Stimulated activated CD4-positive, alpha-beta T cell treated with anti-CD3 and anti-CD28 coated beads, Interleukin-1b, Interleukin-23, amount 100 ng/mL, for 48 hours (primary cell): ENCODE measurements at places on chromosomes 6 and 20.

- no peak for DNase-seq
Observed at GRCh38 chr6:162736961-162737360, 9.2 kb downstream of the PACRG start.

- no peak for DNase-seq
Observed at GRCh38 chr6:89320012-89320559, 5.0 kb upstream of the GABRR2 start.

DNA sequence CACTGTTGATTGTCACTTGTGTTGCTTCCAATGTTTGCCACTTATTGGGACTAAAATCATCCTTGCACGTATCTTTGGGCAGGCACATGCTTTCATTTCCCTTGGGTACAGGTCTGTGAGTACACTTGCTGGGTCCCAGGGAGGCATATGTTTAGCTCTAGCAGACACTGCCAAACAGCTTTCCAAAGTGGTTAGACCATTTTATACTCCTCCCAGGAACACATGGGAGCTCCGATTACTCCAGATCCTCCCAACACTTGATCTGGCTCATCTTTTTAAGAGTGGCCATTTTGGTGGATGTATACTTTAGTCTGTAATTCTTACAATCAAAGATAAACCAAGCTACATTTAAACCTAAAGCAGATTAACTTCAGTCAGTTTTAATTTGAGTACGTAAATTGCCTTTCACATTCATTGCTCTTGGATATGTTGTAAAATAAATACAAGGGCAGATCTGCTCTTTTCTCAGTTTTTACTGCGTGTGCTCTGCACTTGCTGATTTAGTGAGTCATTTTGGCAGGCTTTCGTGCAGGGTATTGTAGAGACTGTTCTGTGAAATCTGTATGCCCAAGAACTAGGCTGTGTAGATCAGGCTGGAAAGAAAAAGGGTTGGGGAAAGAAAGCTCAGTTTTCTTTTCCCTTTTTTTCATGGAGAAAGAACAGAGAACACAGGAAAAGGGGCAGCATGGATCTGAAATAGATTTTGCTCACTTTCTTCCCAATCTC lies 19.5 kb downstream of the SLC22A1 start:
- no peak for DNase-seq

GRCh38 chr6:170022827-170023619 lies 267.9 kb downstream of the DLL1 start:
- DNase-seq: no peak

DNA sequence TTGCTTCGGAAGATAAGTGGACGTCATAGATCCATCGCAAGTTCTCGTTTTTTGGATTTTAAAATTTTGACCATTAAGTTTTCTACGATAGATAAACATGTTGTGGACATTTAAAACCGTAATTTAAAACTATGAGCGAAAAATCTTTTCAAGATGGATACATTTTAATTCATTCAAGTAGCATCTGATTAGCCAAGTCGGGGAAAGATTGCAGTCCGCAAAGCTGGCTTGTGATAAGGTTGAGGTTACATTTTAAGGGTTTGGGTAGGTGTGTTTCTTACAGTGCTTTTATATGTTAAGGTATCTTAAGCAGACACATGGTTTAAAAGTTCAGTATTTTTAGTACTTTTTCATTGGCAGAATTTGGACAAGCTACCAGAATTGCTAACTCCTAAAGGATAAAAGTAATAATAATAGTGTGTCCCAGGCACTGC lies 1.2 kb downstream of the WTAP start:
- no peak for DNase-seq

DNA sequence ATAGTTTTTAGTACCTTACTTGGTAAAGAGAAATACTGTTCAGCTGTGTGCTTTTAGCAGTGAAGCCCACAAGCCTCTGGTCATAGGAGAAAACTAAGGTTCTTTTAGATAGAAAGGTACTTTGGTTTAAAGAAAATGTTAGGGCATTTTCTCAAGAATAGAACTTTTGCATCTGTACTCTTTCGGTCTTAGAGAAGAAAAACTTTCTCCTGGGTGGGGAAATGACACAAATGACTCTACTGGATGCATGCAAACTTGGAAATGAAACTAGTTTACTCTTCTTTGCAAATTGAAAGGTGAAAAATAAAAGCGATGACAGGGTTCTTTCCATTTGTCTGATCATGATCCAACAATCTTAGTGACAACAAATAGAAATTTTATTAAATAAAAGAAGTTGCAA lies 2.1 kb upstream of the TMEM217 start:
- no peak for DNase-seq
